ENCODE measurements at places on chromosomes 5 and 9.

DNA sequence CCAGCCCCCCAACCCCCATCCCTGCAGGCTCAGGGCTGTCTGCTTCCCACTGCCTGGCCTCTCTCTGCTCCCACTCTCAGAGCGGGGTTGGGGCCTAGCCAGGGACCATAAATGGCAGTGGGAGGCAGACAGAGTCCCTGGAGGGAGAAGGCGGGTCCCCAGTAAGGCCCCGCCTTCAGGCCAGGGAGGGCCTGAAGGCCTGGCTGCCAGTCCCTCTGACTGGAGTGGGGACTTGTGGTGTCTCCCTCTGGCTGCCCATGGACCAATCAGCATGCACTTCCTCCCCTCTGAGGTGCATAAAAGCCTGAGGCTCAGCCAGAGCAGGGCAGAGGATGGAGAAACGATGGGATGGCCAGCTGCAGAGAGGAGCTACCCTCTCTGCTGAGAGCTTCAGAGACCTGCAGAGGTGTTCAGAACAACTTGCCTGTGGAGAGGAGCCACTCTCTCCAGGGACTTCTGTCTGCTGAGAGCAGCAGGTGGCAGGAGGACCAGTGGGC, 2.7 kb upstream of the BTNL9 start:
- no peak for DNase-seq

GRCh38 chr9:1044643-1045042, 5.5 kb upstream of the DMRT2 start:
- no peak for DNase-seq

GRCh38 chr5:33662722-33663427, 222.1 kb downstream of the TARS1 start:
- no peak for DNase-seq

DNA sequence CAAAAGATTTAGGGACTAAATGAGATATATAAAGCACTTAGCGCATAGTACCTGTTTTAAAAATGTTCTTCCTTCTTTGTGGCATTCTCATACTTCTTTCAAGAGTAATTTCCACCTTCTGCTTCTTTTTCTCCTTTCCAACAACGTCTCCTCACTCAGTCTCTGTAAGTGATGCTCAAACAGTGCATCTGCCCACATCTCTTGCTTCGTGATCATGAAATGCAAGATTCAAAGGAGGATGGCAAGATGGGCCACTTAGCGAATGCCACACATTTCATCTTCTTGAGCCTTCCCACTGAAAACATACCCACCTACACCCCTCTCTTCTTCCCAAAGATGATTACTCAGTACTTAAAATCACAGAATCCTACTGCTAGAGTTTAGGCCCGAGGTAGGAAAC, 36.9 kb downstream of the MACIR start:
- DNase-seq = no peak

- DNase-seq = no peak
Measured at GRCh38 chr5:34499001-34499734, 157.0 kb upstream of the RAI14 start.

- no peak for DNase-seq
Measured at GRCh38 chr9:114424126-114424525, 36.3 kb upstream of the AKNA start.

DNA sequence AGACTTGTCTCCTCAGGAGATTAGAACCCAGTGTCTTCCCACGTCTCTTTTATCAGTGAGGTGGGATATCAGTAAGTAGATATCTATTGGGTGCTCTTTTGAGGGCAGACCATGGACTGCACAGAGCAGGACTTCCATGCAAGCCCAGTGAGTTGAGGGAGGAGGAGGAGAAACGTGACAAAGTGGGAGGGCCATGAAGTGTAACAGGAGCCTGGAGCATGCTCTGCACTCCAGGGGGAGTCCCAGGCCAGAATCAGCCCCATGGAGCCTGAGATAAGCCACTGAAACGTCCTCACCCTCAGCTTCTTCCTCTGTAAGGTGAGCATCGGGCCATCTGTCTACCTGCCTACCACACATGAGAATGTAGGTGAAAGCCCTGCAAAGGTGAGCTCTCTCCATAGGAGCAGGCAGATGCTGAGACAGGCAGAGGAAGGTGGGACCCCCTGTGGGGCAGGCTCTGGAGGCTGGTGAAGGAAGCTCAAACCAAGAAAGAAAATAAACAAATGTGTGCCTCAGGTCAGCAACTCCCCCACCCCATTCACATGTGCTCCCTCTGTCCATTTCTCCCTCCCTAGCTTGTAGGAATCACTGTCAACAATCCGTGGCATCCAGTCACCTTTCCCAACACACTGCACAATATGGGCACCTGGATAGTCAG, 87.4 kb downstream of the NRG2 start:
- DNase-seq = no peak

DNA sequence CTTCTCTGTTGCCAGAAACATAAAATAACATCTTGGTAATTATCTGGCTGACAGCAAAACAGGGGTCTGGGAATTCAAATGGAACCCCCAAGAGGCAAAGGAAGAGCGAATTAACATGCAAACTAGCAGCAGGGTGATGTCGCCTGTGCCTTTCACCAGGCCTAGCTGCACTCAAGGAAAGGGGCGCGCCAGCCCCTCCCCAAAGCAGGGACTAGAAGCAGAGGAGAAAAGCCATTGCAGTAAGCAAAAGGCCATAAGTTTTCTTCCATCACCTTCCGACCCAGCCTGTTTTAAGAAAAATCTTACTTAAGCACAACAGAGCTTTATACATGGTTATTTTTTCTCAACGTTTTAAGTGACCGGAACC, 539 bp downstream of the POC5 start:
- no peak for DNase-seq
